Muscle of arm (tissue), 14 donors: ENCODE measurements at places on chromosomes 16 and 17.

GRCh38 chr17:40356990-40357881, 7.3 kb downstream of the GJD3 start:
- no peak for DNase-seq

GRCh38 chr17:59766491-59766890, 59.0 kb downstream of the VMP1 start:
- DNase-seq: no peak

- no peak for DNase-seq
These were observed 39.3 kb downstream of the SMPD3 start for GRCh38 chr16:68408967-68409366.

GRCh38 chr16:144797-145252, 6.4 kb upstream of the NPRL3 start:
- DNase-seq: no peak

DNA sequence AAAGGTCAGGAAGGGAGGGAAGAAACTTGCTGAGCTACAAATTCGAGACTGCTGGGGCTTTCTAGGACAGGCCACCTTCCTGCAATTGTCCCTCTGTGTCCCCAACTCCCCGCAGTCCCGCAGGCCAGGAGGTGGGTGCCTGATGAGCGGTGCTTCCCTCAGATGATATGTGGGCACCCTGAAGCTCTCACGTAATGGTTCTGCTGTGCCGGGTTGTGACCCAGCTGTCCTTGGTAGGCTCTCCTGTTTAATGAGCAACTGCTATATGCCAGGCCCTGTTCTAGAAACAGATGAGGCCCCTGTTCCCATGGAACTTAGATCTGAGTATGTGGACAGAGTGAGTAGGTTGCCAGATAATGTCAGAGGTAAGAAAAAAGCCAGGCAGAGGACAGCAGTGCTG, 22.0 kb upstream of the MYO15B start:
- DNase-seq: no peak
